ENCODE measurements at places on chromosomes 6 and 20. TPM values are rescaled to one million over a fixed set of nuclear protein-coding genes. Genes with fewer than 3 reads are reported as not detected.

Gene POM121L2
- not detected for total RNA-seq

Gene FOXS1
- total RNA-seq: 1.1 TPM

Gene BHLHE23
- not detected for total RNA-seq

Gene SNAP91
- 0.05 TPM for total RNA-seq

Gene NKAIN2
- total RNA-seq: not detected

Gene SPTLC3
- total RNA-seq: 4.0 TPM

Gene DDX27
- 41.7 TPM for total RNA-seq

Gene XKR7
- not detected for total RNA-seq

All from smooth muscle cell of the umbilical artery (primary cell).